ENCODE measurements at places on chromosomes 7 and 10. TPM values are rescaled to one million over a fixed set of nuclear protein-coding genes. Genes with fewer than 3 reads are reported as not detected.

DNA sequence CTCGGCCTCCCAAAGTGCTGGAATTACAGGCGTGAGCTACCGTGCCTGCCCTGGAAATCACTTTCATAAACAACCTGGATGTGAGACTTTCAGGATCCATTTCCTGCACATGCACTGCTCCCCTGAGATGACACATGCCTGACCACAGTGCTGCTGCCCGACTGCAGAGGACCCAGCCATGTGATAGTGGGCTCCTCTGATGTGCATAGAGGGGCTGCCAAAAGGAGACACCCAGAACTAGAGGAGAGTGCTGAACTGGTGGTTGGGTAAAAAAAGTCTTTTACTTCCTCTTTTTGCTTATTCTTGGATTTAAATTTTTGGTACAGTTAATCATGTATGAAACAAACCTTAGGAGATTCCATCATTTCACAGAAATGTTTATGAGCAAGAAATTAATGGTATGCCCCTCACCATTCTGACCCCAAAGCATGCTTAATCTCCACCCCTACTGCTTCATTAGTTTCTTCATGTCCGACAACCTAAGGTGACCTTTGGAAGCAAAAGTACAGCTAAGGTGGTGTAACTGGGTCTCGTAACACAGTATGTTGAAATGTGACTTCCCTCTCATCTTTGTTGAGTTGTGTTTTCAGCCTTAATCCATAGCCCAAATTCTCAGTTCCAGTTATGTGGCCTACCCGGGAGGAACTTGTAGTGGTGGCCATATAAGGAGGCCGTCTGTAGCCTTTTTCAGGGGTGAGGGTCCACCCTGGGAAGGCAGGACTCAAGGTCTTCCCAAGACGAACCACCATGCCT, 111.1 kb downstream of the RNF216 start:
- H3K27ac ChIP-seq, result no peak overlapping the region
- H3K4me3 ChIP-seq, result no peak overlapping the region
- no peaks in the 10 kb centered on the region for H3K4me1 ChIP-seq

- no peak for DNase-seq
- H3K36me3 ChIP-seq, result peaks cover 17% of the 10 kb centered on the region
- no peak overlapping the region for H3K4me3 ChIP-seq
- no peak overlapping the region for H3K27ac ChIP-seq
Measured at GRCh38 chr10:5449227-5449626, 36.9 kb downstream of the NET1 start.

DNA sequence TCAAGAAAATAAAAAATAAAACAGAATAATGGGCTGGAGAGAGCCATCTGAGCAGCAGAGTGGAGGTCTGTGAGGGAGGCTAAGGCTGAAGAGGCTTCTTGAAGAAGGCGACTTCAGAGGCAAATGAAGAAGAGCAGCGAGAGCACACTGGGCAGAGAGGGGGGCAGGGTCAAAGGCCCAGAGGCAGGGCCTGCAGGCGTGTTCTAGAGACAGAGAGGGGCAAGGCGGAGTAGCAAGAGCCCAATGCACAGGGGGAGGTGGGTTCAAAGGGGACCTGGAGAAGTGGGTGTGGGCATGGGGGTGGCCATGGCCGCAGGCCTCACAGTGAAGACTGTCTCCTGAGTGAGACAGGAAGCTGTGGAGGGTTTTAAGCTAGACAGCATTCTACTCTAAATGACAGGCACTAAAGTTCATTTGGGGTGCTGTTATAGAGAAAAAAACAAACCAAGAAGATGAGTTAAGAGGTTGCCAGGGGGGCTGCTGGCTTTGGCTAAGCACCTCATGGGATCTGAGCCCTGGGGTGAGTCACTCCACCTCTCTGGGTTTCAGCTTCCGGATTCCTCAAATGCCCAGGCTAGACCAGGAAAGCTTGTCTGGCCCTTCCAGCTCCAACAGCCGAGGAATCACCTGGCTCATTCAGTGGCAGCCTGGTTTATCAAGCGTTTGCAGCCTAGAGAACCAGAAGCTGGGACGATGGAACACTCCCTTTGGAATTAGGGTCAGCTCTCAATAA, 81.7 kb downstream of the DLG5 start:
- H3K36me3 ChIP-seq, result peaks cover 28% of the 10 kb centered on the region
- no peak overlapping the region for H3K4me3 ChIP-seq
- peaks cover 38% of the 10 kb centered on the region for H3K4me1 ChIP-seq
- H3K27ac ChIP-seq, result peak overlapping the region; percentile 50

The ZPBP gene
- not detected for total RNA-seq

- no peak overlapping the region for H3K4me3 ChIP-seq
- no peaks in the 10 kb centered on the region for H3K4me1 ChIP-seq
- peaks cover 20% of the 10 kb centered on the region for H3K27me3 ChIP-seq
- no peak overlapping the region for H3K27ac ChIP-seq
- DNase-seq, result no peak
Measured at GRCh38 chr10:24340883-24341282, 131.9 kb downstream of the KIAA1217 start.

GRCh38 chr7:8260871-8261694, 884 bp downstream of the ICA1 start:
- DNase-seq, result no peak
- H3K36me3 ChIP-seq, result no peaks in the 10 kb centered on the region
- H3K27me3 ChIP-seq, result no peaks in the 10 kb centered on the region
- peaks cover 15% of the 10 kb centered on the region for H3K4me1 ChIP-seq
- H3K4me3 ChIP-seq, result peak overlapping the region; percentile 82

GRCh38 chr10:44396671-44397191, 11.8 kb upstream of the CXCL12 start:
- H3K27ac ChIP-seq, result no peak overlapping the region
- no peak for DNase-seq
- no peaks in the 10 kb centered on the region for H3K36me3 ChIP-seq
- H3K4me1 ChIP-seq, result no peaks in the 10 kb centered on the region
- no peak overlapping the region for H3K4me3 ChIP-seq

The PRSS2 gene
- 36.8 TPM for total RNA-seq

DNA sequence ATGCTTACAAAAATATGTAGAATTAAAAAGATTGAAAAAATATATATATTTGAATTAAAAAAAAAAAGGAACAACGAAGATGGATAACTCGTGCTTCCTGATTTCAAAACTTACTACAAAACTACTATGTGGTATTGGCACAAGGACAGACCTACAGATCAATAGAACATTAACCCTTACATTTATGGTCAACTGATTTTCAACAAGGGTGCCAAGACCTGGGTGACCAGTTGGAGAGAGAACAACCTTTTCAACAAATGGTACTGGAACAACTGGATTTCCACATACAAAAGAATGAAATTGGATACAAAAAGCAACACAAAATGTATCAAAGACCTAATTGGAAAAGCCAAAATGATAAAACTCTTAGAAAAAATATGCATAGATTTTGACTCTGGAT, 10.1 kb downstream of the AP3M1 start:
- H3K4me1 ChIP-seq, result peaks cover 9% of the 10 kb centered on the region
- no peak for DNase-seq
- H3K27ac ChIP-seq, result no peak overlapping the region
- H3K4me3 ChIP-seq, result no peak overlapping the region

- no peaks in the 10 kb centered on the region for H3K36me3 ChIP-seq
- DNase-seq, result no peak
- no peak overlapping the region for H3K27ac ChIP-seq
- 0 out of 2 replicates have a peak, but pooled peaks cover 3% of the 10 kb centered on the region for H3K27me3 ChIP-seq
Measured at GRCh38 chr7:8582728-8583127, 149.3 kb downstream of the NXPH1 start.

DNA sequence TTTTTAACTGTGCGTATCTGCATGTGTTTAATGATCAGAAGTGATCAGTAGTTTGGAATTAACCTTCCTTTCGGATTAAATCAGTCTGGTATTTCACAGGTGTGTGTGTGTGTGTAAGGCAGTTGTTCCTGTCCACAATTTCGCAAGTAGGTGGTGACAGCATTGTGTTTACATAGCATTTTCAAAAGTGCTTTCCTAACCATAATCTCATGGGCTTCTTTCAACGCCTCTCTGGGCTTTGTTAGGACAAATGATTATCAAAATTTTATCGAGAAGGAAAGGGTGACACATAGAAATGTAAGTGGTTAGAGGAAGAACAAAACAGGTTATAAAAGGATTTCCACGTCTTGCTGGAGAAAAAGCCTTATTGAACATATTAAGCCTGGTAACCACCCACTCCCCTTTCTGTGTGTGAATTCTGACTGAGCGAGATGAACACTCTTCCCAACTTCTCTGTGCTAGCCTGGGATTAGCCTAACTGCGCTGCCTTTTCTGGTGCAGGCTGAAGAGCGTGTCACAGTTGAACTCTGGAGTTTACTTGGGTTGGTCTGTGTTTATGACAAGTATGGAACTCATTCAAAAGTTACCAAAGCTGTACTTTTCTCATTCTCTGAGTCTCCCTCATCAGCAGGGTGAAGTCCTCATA, 292.3 kb upstream of the PITRM1 start:
- no peak overlapping the region for H3K27ac ChIP-seq
- H3K4me1 ChIP-seq, result peaks cover 33% of the 10 kb centered on the region
- H3K27me3 ChIP-seq, result no peaks in the 10 kb centered on the region
- DNase-seq, result no peak
- H3K36me3 ChIP-seq, result no peaks in the 10 kb centered on the region

The VAX1 gene
- not detected for total RNA-seq

DNA sequence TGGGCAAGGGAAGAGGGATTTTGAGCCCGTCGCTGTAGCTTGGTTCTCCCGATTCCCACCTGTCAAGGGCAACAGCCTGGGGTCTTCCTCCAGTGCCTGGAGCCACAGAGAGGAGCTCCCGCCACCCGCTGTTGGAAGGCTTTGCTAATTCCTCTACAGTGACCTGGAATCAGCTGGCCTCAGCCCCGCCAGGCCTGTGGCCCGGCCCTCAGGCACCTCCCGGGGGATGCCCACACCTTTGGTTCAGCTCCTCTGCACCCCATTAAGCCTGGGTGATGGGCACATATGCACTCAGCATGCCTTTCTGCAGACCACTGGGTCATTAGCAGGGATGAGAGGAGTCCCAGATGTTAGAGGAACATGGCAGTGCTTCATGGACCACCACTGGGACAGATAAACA, 121.4 kb upstream of the MKI67 start:
- no peaks in the 10 kb centered on the region for H3K36me3 ChIP-seq
- no peak for DNase-seq

Data from HCT116 (cell line).